ENCODE measurements at places on chromosomes 1 and 21. TPM values are rescaled to one million over a fixed set of nuclear protein-coding genes. Genes with fewer than 3 reads are reported as not detected.

- DNase-seq, result no peak
These were observed 71.4 kb upstream of the ZBTB40 start for GRCh38 chr1:22380024-22380785.

DNA sequence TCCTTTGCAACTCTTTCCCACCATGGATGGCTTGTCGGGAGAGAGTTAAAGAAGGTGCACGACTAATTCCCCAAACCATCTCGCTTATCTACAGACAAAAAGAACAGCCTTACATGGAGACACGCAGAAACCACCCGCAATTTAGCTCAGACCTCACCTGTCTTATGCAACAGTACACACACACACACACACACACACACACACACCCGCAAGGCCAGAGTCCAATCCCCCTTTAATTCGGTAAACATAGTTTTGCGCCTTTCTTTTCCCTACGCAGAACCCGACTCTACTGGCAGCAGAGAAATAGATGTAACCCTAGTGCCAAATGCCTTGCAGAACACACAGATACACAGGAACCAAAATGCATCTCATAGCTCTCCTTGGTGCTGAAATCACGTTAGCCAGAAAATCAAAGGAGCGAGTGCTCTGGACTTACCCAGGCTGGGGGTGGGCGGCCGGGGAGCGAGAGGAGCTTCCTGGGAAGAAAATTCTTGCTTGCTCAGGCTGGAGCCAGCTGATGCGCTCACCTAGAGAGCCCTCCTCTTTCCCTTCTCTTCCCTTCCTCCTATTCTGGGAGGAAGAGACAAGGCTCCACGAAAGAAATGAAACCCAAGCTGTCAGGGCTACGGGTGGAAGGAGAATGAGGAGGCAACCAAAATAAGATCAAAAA is 470 bp downstream of the TNR start:
- DNase-seq, result no peak

DNA sequence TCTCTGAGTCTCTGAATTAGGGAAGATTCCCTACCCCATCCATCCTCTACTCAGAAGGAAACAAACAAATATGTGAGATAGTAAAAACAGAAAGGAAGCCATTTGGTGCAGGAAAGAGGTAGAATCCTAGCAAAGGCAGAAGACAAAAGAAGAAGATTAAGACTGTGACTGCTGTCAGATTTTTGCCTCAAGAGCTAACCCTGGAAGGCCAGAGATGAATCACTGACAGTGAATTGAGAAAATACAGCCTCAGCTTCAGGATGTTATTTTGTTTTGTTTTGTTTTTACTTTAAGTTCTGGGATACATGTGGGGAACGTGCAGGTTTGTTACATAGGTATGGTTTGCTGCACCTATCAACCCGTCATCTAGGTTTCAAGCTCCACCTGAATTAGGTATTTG is 31.7 kb downstream of the DSTYK start:
- no peak for DNase-seq

DNA sequence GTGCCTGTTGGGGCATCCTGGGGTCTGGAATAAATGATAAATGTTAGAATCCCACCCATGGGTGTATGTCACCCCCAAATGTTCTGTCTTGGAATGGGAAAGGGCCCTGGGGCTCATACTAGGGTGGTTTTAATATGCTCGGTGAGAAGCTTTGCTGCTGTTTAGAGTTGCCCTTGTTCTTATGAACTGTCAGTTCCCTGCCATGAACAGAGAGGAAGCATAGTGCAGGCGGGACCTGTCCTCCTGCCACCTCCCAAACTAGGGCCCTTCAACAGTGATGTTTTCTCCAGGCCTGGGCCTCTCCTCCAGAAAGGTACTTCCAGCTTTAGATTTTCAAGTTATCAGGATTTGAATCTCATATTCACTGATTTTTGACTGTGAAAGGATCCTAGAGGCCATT is 80.7 kb upstream of the COA6 start:
- DNase-seq, result no peak

DNA sequence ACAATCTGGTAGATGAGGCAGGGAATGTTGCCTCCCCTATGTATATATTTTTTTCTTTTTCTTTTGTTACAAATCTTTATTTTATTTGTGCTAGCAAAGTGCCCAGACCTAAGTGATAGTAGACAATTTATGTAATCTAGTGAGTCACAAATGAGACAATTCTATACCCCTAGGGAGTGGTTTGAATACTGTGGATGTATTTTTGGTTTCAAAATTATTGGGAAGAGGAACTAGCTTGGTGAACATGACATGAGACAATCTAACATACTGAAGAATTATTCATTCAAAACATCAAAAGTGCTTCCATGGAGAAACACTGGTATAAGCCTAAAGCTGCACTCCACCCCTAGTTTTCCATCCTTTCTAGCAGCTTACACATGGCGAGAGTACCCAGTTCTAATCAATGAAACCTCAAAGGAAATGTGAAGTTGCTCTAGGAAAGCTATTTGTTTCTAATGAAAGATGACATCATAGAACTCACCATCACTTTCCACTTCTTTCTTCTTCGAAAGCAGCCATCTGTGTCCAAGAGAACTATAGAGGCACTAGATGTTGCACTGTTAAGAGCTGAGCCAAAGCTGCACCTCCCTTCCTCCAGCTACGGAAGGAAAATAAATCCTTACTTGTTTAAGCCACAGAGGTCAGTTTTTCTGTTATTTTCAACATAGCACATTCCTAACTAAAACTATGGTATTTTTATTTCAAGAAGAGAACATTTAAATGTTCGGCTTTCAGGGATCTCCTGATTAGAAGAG is 764.6 kb downstream of the LTN1 start:
- no peak for DNase-seq

DNA sequence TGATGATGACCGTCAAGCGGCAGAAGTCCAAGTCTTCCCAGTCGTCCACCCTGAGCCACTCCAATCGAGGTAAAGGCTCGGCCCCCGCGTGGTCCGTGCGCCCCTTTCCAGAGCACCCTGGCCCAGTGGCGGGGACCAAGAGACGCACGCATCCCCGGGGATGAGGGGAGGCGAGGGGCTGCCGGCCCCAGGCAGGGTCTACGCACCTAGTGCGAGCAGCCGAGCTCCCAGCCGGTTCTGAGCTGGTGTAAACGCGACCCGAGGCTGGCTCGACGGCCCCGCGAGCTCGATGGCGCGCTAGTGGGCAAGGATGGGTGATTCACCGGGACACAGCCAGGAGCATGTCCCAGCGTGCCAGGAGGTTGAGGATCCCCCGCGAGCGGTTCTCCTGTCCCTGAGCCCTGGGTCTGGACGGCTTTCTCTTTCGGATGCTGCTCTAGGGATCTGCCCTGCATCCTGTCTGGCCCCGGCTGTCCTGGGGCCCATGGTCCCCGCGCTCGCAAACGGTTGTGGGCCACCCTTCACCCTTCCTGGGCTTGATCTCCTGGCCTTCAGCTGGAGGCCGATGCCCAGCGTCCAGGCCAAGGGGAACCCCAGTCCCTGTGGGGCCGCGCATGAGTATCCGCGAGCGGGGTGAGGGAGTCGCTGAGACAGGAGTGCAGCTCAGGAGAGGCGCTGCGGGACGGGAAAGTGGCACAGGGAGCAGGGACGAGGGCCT is 689 bp downstream of the PKP1 start:
- peak; percentile 68 for DNase-seq

DNA sequence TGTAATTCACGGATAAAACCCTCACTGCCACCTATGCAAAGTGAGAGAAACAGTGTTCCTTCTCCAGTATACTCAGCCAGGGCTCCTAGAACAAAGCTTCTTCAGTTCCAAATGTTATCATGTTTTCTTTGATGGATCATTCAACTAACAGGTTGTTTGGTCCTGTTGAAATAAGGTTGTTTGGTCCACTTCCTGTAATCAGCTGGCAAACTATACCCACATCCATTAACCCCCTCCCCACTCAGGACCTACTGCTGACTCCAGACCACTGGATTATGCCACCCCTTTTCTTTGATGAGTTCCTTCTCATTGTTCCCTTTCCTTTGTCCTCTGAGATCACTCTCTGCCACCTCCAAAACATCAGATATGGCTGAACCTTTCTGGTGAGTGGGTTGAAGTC is 267.7 kb upstream of the USP25 start:
- no peak for DNase-seq

GRCh38 chr1:3093898-3094626 is 25.1 kb downstream of the PRDM16 start:
- DNase-seq, result no peak

GRCh38 chr1:29903548-29904166 is 667.3 kb downstream of the PTPRU start:
- no peak for DNase-seq

DNA sequence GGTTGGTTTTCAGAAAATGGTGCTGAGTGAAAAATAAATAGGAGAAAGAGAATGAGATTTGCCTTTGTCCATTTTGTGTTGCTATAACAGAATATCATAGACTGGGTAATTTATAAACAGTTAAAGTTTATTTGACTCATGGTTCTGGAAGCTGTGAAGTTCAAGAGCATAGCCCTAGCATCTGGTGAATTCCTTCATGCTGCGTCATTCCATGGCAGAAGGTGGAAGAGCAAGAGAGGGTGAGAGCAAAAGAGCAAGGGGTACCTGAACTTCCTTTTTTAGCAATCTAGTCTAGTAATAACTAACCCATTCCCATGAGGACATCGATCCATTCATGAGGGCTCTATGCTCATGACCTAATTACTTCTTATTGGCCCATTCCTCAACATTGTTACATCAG is 209.1 kb upstream of the ZP4 start:
- no peak for DNase-seq

- no peak for DNase-seq
These were observed 78.1 kb downstream of the KIF26B start for GRCh38 chr1:245232931-245233330.

Gene DMRTA2
- total RNA-seq, result not detected

Gene S100A7
- not detected for total RNA-seq

DNA sequence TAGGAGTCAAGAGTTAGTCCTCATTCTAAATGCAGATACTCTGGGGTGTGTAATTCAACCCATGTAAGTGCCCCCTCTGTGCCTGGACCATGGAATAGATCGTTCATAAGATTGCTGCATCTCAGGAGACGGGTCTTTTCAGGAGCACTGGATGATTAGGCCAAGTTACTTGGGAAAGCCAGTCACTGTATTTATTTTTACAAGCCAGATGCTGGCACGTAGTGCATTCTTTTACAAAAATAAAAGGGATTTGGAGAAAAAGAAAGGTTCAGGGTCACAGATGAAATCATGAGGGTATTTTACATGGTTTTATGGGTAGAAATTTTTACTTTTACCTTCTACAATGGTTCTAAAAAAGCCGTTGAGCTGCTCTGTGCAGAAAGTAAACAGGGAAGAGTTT is 102.6 kb upstream of the UBE2U start:
- DNase-seq, result no peak

GRCh38 chr21:42645211-42646075 is 8.0 kb upstream of the PDE9A start:
- DNase-seq, result peak; percentile 47

Gene SIM2
- not detected for total RNA-seq

DNA sequence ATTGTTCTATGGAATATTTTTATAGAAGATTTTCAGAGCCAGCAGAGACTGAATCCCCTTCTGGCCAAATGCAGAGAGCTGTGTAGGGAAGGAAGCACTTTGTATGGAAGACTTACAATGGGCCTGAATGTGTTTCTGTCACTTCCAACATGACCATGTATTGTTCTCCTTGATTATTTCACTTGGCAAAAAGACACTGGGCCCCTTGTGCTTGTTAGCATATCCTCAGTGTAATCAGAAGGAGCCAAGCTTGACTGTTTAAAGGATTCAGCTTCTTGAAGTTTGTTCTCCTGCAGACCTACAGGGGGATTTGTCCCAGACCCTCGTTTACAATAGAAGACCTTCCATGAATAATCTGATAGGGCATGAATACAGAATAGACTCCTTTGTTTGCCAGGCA is 48.1 kb upstream of the UBE2U start:
- DNase-seq, result no peak

- no peak for DNase-seq
These were observed 5.8 kb upstream of the CLDN19 start for GRCh38 chr1:42745851-42746250.

GRCh38 chr1:227312361-227313025 is 5.8 kb downstream of the CDC42BPA start:
- DNase-seq, result no peak

DNA sequence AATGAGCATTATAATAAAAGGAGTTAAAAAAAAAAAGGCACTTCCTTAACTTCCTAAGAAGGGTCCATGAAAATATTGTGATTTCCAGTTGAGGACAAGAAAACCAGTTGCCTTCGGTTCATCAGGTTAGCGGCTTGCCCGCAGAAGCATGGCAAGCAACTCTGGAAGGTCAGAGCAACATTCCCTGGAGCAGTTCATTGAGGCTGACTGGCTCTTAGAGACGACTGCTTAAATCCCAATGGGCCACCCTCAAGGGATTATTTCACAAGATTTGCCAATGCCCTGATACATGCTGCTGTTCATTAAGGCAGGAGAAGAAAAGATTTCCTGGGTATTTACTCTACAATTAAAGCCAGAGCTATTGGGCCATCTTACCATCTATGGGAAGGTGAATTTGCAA is 29.0 kb upstream of the CASQ2 start:
- no peak for DNase-seq

DNA sequence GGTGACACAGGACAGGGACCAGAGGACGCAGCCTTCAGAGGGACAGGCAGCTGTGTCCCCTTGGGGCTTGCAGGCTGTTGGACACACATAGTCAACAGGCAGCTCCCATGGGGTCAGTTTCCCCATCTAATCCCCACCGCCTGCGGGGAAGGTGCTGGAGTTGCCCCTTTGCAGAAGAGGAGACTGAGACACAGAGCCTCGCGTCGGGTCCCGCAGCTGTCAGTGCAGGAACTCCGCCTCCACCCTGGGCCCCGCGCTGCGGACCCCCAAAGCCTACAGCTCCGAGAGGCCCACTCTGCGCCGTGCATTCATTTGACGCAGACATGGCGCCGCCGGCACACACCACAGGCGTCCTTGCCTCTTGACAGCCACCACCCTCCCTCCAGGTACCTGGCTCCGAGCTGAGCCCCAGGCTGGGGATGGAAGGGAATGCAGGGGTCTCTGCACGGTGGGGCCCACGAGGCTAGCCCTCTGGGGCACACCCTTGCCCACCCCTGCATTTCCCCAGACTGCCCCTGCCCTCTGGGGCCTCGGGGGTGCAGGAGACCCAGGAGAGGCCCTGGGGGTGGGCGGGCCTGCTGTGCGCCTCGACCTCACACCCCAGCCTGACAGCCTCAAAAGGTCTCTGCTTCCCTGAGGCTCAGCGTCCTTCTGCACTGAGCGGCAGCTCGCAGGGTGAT is 88.5 kb upstream of the ACTRT2 start:
- peak; percentile 71 for DNase-seq
